ENCODE measurements at places on chromosomes 5 and 9.

DNA sequence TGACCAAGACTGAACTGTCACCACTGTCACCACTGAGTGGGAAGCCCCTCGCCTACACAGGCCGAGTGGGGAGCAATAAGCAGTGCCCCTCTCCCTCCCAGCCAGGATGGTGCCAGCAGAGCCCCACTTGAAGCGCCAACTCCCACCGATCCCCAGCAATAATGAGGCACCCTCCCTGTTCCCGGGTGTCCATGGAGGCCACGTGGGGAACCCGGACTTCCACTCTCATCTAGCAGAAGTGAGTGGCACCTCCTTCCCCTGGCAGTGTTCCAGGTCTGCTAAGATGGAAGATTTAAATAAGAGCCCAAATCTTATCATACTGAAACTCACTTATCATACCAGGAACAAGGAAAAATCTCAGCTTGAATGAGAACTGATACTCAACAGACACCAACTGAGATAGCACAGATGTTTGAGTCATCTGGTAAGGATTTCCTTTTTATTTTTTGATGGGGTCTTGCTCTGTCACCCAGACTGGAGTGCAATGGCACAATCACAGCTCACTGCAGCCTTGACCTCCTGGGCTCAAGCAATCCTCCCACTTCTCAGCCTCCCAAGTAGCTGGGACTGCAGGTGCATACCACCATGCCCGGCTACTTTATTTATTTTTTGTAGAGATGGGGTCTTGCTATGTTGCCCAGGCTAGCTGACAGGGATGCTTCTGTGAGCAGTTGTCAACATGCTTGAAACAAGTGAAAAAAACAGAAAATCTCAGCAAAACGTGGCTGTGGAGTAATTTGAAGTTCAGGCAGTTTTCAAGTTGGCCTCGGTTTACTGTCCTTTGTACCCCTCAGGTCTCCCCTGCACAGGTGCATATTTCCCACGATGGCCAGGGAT, 29.6 kb upstream of the ASS1 start:
- no peak for DNase-seq

DNA sequence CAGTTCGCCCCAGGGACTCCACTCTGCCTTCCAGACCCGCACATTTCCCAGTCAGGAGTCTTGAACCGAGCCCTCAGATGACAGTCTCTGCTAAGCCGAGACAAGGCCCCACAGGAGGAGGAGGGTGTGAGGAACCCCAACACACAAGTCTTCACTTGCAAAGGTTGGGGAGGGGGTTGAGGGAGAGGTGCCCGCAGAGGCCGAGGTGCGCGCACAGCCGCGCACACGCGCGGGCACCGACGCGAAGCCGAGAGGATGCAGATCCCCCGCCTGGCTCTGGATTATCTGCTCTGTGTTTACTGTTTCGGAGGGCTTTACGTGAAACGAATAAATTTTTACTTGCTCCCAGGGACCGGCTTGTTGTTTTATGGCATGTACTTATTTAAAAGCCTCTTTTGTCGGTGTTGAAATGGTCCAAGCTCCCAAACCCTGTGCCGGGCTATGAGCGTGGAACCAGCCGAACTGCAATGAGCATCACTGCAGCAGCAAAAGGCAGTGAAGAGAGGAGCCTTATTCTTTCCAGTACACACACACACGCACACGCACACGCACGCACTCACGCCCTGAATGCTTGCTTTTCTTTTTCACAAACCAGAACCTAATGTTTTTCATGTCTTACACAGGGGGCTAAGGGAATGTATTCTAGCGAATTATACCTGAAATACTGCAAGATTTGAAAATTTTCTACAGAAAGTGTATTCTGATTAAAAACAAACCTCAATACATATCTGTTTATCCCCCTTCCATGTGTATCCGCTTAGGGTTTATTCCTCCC, 297.7 kb downstream of the PARP8 start:
- DNase-seq = no peak

DNA sequence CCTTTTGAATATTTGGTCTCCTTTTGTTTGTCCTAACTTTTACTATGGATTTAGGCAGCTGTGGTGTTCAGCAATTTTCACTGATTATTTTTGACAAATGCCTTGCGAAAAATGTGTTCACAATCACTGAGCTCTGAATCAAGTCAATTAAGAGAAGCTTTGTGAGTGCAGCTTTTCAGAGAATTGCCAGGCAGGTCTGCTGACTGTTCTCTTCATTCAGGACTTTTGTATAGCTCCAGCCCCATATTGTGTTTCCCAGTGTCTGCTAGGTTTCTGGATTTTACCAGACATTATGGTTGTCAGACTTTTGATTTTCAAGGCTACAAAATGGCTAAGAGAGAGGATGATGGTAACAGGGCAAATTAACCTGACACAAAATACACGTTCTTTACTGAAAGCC, 1055.9 kb downstream of the CDH18 start:
- DNase-seq = no peak

- DNase-seq = no peak
Observed at GRCh38 chr9:7058473-7058872, 300.7 kb downstream of the KDM4C start.

- no peak for DNase-seq
Observed at GRCh38 chr5:2156358-2157059, 273.8 kb upstream of the IRX4 start.

DNA sequence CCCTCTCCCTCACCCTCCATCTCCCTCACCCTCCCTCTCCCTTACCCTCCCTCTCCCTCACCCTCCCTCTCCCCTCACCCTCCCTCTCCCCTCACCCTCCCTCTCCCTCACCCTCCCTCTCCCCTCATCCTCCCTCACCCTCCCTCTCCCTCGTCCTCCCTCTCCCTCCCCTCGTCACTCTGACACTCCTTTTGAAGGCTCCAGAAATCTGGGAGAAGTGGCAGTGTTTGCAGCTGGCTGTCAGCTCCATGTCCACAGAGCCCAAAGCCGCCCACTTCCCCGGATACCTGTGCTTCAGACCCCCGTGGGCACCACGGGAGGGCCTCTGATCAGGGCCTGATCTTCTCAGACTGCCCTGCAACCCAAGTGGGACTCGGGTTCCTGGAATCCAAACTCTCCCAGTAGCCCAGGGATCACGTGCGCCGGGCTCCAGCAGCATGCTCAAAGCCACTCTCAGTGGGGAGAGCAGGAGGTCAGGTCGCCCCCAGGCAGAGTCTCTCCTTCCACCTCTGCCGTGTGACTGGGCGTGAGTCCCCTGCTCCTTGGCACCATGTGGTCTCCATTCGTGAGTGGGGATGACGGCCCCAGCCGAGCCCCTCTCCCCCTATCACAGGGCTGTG, 33.1 kb downstream of the DBH start:
- DNase-seq = no peak

DNA sequence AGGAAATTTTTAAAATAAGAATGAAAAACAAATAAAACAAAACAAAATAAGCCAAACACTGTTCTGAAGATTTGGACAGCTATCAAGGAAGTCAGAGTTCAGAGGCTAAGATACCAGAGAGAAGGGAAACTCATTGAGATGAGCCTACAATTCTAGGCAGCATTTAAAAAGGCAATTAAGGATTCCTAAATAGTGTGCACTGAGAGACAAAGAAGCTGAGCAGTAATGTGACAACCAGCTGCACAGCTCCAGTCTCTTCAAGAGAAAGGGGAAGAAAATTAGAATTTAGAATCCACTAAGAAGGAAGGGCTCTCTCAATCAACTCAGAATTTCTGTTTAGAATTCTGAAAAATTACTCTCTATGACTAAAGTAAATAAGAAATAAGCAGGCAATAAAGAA, 246.7 kb upstream of the COX7C start:
- DNase-seq = no peak

DNA sequence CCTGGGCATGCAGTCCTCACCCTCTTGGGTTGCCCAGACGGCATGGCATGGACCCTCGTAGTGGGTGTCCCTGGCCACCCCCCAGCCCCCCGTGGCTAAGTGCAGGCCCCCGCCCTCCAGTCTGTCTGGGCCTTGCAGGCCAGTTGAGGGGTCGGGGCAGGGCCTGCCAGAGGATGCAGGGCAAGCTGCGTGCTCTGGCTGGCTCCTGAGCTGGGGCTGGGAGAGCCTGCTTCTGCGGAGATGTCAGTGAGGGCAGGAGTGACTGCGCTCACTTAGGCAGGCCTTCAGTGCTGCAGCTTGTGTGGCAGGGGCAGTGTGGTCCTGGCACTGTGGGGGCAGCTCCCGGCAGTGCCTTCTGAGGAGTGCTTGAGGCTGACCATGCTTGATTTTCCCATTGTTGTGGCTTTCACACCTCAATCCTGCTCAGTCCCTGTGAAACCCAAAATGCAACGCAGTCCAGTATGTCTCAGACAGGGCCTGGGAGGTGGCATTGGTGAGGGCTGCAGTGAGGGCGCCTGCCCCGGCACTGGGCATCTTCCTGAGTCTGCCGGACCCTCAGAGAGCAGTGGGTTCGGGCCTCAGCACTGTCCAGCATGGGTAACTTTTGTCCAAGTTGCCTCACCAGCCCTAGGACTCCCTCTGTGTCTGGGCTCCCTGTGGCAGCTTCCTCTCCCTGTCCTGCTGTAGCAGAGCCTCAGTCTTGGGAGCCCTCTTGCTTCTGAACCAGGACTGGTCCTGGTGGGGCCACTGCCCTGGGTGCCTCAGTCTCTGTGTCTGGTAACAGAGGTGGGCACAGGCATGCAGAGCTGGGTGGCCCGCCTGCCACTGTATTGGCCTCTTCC, 93.0 kb downstream of the PHF2 start:
- DNase-seq = peak; percentile 30

DNA sequence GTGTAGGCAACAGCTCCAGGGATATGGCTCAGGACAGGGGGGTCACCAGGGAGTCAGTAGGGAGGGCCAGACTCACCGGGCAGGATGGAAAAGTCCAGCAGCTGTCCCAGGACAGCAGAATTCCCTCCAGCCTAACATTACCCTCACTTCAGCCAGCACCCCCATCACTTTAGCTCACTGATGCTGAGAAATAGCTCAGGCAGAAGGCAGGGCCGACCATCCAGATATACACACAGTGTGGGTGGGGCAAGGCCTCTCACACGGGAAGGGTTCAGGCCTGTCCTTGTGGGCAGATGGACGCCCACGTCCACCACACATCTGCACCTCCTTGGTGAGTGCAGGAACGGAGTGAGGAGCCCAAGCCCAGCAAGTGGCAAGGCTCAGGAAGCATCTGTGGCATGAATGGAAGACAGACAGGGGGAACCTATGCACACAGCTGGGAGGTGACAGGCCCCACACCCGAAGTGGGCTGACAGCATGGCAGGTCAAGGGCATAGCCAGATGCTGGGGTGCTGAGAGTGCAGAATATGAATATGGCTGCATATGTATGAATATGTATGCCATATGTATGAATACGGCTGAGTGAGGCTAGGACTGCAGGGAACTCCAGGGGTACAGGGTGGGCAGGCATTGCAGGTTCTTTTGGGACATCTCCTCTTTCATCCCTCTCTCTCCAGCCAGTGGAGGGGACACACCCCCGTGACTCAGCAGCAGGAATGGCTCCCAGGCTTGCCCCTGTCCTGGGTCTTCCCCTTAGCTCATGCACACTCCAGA, 17.0 kb downstream of the BICD2 start:
- DNase-seq = no peak

- DNase-seq = no peak
Observed at GRCh38 chr9:137079401-137079787, 2.1 kb downstream of the UAP1L1 start.

DNA sequence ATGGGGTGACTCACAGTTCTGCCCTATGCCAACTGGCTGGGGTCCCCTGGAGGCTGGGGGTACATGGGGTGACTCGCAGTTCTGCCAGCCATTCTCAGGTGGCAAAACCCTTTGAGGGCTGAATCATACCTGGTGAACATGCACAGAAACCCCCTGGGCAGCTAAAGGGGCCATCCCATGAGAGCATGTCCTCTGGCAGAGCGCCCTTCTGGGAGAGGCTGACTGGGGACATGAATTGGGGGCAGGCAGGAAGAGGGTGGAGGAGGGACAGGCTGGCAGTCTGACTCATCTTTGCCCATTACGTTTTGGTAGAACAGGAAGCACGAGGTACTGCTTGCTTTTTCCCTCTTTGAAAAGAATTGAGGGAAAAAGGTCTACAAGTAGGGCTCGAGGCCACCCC, 16.7 kb downstream of the TRAF1 start:
- DNase-seq = no peak

- DNase-seq = no peak
Observed at GRCh38 chr5:50711280-50711679, 44.8 kb downstream of the PARP8 start.

- DNase-seq = no peak
Observed at GRCh38 chr9:94931740-94932139, 205.2 kb downstream of the AOPEP start.

GRCh38 chr5:177966009-177966838, 29.8 kb downstream of the PROP1 start:
- no peak for DNase-seq

GRCh38 chr5:168705321-168705720, 126.2 kb upstream of the PANK3 start:
- no peak for DNase-seq

GRCh38 chr5:71922584-71923106, 184.6 kb upstream of the MAP1B start:
- no peak for DNase-seq

DNA sequence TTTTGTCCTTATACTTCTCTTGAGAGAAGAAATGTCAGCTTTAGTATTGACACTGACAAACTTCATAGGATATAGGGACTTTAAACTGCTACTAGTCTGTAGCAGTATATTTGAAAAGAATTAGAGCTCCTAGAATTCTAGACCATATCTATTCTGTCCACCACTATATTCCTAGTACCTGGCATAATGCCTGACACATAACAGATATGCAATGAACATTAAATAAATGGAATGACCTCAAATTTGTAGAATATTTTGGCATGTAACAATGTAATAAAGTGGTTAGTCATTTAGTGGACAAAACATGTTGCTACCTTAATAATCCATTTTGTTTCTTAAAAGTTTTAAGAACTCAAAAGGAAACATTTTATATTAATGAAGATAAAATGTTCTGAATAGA, 57.5 kb downstream of the HOMER1 start:
- DNase-seq = no peak

DNA sequence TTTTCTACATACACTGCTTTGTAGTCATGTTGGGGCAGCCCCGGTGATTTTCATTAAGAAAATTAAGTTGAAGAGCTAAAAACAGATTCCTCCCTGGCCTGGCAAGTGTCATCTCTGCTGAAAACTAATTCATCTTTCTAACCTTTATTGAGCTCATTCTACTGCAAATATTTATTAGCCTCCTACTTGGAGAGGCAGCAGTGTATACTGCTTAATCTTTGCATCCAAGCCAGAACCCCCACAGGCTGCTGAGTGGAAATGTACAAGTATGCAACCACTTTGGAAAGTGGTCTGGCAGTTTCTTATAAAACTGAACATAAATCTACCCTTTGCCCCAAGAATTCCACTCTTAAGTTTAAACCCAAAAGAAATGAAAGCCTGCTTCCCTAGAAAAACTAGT, 223.4 kb downstream of the DRD1 start:
- DNase-seq = no peak

Data from Right ventricle myocardium superior (tissue), 1 donor.